ENCODE measurements at places on chromosomes 4 and X.
A peak's percentile ranks its signal among the peaks of the same experiment; 100 is the strongest.

GRCh38 chrX:96703816-96704215, 19.2 kb downstream of the DIAPH2 start:
- DNase-seq = no peak

DNA sequence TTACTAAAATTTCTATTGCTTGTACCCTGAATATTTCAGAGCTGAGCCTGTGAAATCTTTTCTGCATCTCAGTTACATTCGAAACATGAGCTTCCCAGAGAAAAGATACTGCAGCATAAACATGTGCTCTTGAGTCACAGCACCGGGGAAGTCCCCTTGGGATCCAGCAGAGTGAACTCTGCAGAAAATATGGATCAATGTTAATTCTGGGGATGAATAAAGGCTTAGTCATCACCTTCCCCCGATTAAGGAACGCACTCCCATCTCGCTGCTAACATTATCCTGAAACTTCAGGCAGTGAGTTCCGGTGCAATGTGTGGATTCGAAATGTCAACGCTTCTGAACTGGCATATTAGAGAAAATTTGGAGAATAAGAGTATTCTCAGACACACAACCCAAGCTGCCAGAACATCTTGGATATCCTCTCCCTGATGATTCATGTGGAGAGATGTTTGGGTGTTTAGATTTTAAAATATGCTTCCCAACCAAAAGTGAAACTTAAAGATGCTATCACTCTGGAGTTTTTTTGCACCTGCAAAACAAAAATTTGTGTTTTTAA, 90.8 kb downstream of the IRF2 start:
- DNase-seq = peak; percentile 10

GRCh38 chrX:13790206-13791131, 26.4 kb downstream of the GPM6B start:
- no peak for DNase-seq

- no peak for DNase-seq
Observed at GRCh38 chr4:182258441-182259000, 15.3 kb downstream of the TENM3 start.

DNA sequence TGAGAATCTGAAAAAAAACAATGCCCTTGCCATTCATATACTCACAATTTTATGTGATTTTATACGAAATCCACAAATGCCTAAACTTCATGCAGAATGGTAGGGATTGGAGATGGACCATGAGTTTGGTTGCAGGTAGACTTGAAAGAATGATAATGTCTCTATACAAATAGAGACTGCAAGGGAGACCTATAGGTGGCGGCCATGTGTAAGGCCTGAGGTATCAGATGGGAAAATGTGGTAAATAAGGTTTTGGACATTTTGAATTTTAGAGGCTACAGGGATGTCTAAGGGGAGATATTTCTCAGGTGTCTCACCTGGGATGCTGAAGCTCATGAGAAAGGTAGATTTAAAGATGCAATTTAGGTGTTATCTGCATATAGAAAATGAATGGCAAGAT, 78.0 kb downstream of the GABRB1 start:
- DNase-seq = peak; percentile 18

- DNase-seq = peak; percentile 93
Observed at GRCh38 chr4:1043651-1044468, 32.4 kb downstream of the FGFRL1 start.

DNA sequence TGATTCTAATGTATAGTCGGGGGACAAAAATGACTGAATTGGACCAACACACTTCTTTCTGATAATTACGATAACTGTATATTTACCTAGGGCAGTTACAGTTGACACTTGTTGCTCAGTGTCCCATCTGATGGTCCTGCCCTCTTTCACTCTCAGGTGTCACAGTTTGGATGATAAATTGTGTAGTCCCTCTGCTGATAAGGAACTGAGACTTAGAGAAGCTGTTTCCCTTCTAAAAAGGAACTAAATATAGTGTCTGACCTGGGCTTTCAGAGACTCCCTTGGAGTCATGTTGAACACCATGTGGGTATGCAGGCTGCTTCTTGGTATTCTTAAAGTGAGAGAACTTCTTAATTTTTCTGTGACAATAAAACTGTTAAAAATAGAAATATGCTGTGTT, 23.7 kb upstream of the PNPLA4 start:
- no peak for DNase-seq

GRCh38 chr4:148263127-148263526, 179.1 kb downstream of the NR3C2 start:
- DNase-seq = no peak

- DNase-seq = no peak
Observed at GRCh38 chr4:159927781-159928180, 824.9 kb downstream of the RAPGEF2 start.

GRCh38 chr4:112061207-112061817, 83.9 kb upstream of the FAM241A start:
- no peak for DNase-seq

- no peak for DNase-seq
Observed at GRCh38 chr4:45554423-45554822, 569.4 kb downstream of the GABRG1 start.

- DNase-seq = no peak
Observed at GRCh38 chr4:55931833-55932232, 16.9 kb upstream of the CEP135 start.

DNA sequence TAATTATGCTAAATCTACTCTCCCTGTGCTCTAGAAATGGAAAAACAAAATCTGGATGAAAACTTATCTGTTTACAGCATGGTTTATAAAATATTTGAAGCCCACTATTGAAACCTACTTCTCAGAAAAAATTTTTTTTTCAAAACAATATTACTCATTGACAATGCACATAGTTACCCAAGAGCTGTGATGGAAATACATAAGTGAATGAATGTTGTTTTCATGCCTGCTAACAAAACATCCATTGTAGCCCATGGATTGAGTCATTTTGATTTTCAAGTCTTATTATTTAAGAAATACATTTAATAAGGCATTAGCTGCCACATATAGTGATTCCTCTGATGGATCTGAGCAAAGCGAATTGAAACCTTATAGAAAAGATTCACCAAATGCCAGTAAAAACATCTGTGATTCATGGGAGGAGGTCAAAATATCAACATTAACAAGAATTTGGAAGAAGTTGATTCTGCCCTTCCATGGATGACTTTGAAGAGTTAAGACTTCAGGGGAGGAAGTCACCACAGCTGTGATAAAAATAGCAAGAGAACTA, 144.7 kb upstream of the HHIP start:
- no peak for DNase-seq

All from DMS53 (cell line).